ENCODE measurements at places on chromosomes 13 and 19. TPM values are rescaled to one million over a fixed set of nuclear protein-coding genes. Genes with fewer than 3 reads are reported as not detected.

Gene GDF15
- 0.71 TPM for total RNA-seq

Gene C5AR2
- 2.6 TPM for total RNA-seq

Gene SIGLEC5
- total RNA-seq = 0.64 TPM

Gene URAD
- total RNA-seq = not detected

Gene TMTC4
- 9.8 TPM for total RNA-seq

Gene CEACAM1
- total RNA-seq = 2.8 TPM

Gene KCTD15
- total RNA-seq = 3.4 TPM

- H3K27ac ChIP-seq = no peak overlapping the region
- DNase-seq = no peak
- H3K27me3 ChIP-seq = no peaks in the 10 kb centered on the region
- H3K4me3 ChIP-seq = no peak overlapping the region
Observed at GRCh38 chr19:5698635-5699422, 8.7 kb downstream of the RPL36 start.

- H3K27me3 ChIP-seq = peaks cover 7% of the 10 kb centered on the region
- DNase-seq = no peak
- H3K4me3 ChIP-seq = no peak overlapping the region
- no peak overlapping the region for H3K27ac ChIP-seq
- no peaks in the 10 kb centered on the region for H3K36me3 ChIP-seq
- no peaks in the 10 kb centered on the region for H3K4me1 ChIP-seq
Observed at GRCh38 chr13:111511805-111512504, 191.5 kb downstream of the TEX29 start.

DNA sequence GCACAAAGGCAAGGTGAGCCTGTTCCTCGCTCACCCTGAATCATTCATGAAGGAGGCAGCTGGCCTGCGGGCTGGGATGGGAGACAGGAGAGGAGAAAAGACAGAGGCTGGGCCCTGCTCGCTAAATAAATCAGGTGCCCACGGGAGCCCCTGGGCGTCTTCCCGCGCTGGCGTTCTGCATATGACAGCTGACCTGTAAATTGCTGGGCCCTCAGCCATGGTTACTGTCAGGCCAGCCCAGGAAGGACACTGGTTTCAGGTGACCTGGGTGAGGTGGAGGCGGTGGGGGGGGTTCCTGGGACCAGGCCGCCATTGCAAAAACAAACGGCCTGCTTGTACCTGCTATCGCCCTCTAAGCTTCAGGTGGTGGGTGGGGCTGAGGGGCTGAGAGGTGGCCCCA lies 3.4 kb upstream of the PTBP1 start:
- no peak for DNase-seq
- H3K27me3 ChIP-seq = no peaks in the 10 kb centered on the region
- peaks cover 9% of the 10 kb centered on the region for H3K4me1 ChIP-seq

GRCh38 chr13:101916775-101917474 lies 464.4 kb downstream of the ITGBL1 start:
- DNase-seq = no peak
- H3K4me1 ChIP-seq = no peaks in the 10 kb centered on the region
- H3K27me3 ChIP-seq = peaks cover 45% of the 10 kb centered on the region
- H3K4me3 ChIP-seq = no peak overlapping the region
- no peaks in the 10 kb centered on the region for H3K36me3 ChIP-seq
- no peak overlapping the region for H3K27ac ChIP-seq

DNA sequence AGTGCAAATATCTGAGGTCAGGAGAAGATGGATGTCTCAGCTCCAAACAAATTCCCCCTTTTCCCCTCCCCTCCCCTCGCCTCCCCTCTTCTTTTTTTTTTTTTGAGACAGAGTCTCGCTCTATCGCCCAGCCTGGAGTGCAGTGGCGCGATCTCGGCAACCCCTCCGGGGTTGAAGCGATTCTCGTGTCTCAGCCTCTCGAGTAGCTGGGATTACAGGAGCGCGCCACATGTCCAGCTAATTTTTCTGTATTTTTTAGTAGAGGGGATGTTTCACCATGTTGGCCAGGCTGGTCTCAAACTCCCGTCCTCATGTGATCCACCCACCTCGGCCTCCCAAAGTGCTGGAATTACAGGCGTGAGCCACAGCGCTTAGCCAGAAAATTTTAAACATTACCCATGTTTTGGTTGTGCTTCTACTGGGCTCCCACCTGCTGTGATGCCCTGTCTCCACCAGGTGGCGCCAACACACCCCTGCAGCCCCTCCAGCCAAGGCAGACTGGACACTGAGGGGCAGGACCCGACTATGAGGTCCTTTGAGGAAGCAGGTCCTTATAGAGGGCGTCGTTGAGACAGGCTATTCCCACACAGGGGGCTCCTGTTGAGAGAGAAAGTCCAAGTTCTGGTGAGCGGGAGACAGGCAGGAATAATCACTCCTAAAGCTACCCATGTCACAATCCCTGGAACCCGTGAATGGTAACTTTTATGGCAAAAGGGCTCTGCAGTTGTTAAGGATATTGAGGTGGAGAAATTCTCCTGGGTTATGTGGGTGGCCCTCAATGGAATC lies 6.3 kb downstream of the ERICH4 start:
- peaks cover 10% of the 10 kb centered on the region for H3K4me1 ChIP-seq
- peak overlapping the region; percentile 72 for H3K4me3 ChIP-seq
- DNase-seq = peak; percentile 82
- no peaks in the 10 kb centered on the region for H3K36me3 ChIP-seq
- peaks cover 18% of the 10 kb centered on the region for H3K27me3 ChIP-seq

DNA sequence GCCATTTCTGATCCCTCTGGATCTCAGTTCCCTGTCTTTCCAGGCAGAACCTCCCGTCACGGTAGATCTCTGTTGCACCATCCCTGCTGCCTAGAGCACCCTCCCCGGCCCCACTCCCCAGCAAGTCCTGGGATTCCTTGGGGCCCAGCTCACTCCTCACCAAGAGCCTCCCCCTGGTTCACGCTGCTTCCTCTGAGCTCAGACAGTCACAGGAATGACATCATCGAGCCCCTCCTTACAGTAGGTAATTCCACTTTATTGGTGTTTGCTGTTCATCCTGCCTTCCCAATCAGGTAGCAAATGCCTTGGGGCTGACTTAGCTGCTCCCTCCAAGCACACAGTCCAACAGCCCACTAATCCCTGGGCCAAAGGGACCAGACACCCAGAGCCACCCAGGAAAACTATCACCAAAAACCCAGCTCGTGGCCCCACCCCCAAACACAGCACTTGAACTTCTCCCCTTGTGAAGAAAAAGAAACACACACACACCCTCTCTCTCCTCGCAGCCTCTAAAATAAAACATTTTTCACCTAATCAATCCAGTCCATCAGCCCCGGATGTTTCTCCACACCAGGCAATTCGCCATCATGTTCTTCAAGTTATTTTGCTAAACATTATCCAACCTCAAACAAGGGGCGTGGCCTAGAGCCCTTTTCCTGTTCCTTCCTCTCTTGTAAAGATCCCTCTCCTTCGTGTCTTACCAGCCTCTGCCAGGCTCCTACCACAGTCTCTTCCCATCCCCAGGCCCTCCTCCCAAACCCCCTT lies 2.5 kb downstream of the NAPA start:
- peak overlapping the region; percentile 98 for H3K27ac ChIP-seq
- H3K27me3 ChIP-seq = no peaks in the 10 kb centered on the region
- H3K4me1 ChIP-seq = peaks cover 67% of the 10 kb centered on the region
- H3K36me3 ChIP-seq = no peaks in the 10 kb centered on the region

DNA sequence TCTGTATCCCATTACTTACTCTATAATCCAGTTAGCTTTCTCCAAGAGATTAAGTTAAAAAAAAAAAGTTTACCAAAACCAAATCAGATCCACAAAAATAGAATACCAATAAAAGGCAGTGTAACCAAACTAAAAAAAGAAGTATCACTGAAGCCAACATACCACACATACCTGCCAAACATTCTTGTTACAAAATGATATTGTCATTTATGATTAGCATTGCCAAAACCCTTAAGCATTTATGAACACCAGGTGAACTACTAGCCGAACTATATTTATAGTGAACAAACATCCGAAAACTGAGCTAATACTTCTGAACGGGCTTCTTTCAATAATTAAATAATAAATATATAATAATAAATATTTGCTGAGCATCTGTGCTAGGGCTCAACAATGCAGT lies 59.1 kb upstream of the EEF1AKMT1 start:
- no peak overlapping the region for H3K4me3 ChIP-seq
- H3K27ac ChIP-seq = no peak overlapping the region
- H3K36me3 ChIP-seq = peaks cover 24% of the 10 kb centered on the region
- H3K4me1 ChIP-seq = peaks cover 8% of the 10 kb centered on the region
- no peaks in the 10 kb centered on the region for H3K27me3 ChIP-seq

DNA sequence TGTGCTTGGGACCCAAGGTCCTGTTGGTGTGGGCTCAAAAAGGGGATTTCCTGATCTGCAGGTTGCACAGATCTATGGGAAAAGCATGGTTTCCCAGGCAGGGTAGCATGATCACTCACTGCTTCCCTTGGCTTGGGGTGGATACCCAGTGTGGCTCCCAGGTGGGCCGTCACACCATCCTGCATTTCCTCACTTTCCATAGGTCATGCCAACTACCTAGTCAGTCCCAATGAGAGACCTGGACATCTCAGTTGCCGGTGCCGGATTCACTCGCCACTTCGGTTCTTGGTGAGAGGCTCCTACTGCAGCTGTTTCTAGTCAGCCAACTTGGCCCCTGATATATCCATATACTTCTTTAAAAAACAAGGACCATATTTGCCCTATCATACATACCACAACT lies 503.0 kb downstream of the PCDH17 start:
- H3K4me1 ChIP-seq = no peaks in the 10 kb centered on the region
- peaks cover 18% of the 10 kb centered on the region for H3K36me3 ChIP-seq
- no peaks in the 10 kb centered on the region for H3K27me3 ChIP-seq
- H3K4me3 ChIP-seq = no peak overlapping the region
- no peak for DNase-seq

All from natural killer cell treated with Interleukin-12 subunit alpha and Interleukin-12 subunit beta and Interleukin-15 and Interleukin-18, amount 100 ng/mL, for 72 hours (primary cell).